ENCODE measurements at places on chromosomes 7 and 10.

DNA sequence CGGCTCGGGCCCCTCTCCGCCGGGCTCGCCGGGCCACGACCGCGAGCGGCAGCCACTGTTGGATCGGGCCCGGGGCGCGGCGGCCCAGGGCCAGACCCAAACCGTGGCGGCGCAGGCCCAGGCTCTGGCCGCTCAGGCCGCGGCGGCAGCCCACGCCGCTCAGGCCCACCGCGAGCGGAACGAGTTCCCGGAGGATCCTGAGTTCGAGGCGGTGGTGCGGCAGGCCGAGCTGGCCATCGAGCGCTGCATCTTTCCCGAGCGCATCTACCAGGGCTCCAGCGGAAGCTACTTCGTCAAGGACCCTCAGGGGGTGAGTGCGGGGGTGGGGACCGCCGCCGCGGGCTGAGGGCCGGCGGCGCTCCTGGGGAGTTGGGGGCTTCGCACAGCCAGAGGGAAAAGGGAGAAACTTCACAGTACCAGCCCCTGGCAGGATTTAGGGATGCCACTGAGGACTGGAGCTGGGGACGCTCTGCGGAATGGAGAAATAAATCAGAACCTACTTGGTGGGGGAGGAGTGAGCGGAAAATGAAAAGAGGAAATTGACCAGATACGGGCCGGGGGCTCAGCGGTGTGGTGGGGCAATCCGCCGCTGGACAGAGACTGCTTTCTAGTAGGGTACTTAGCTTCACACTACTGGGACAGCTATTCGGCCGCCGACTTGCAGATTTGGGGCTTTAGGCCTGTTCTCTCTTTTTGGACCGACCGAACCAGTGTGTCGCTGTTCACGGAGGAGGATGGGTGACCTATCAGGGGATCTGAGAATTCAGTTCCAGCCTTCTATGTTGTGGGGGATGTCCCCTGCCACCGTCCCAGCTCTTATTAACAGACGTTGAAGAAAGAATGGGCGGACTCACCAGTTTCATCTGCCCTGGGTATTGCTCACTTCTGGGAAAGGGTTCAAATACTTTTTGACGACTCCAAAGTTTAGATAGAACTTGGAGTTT lies 669 bp downstream of the PI4K2A start:
- no peak for DNase-seq

- no peak for DNase-seq
Observed at GRCh38 chr7:34074421-34074820, 169.1 kb downstream of the BMPER start.

GRCh38 chr10:122475100-122475499 lies 13.7 kb downstream of the HTRA1 start:
- no peak for DNase-seq

- no peak for DNase-seq
Observed at GRCh38 chr7:130334274-130334673, 10.3 kb upstream of the CPA5 start.

DNA sequence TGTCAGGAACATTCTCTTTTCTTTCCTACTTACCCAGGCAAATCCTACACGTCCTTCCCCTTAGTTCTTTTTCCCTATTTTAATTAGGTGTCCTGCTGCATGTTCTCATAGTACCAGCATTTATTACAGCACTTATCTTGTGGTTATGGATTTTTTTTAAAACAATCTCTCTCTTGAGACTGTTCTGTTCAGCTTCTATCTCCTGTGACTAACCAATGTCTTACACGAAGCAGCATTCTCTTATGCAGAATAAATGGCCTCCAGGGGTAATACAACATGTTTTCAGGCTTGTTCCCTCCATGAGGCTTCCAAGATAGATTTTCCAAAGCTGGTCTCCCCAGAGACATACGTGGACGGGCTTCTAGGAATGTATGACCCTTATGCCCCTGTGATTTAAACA lies 1096.1 kb upstream of the CELF2 start:
- no peak for DNase-seq
